PC-9 (cell line): ENCODE measurements at places on chromosomes 2 and 18.

DNA sequence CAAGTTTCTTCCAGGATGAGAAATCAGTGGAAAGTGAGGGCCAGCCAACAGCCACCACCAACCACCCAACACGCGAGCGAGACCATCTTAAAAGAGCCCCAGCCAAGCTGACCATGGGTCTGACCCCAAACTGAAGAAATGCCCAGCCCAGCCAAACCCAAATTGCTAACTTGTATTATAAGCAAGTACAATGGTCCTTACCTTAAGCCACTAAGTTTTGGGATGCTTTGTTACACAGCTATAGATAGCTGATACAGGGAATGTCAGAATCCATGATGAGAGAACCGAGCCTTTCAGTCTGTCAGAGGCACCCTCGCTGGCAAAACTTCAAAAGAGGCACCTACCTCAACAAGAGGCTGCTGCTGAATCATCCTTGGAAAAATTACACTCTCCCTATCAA is 17.0 kb downstream of the STK39 start:
- H3K4me1 ChIP-seq = no peaks in the 10 kb centered on the region
- no peak overlapping the region for H3K27ac ChIP-seq
- H3K4me3 ChIP-seq = no peak overlapping the region
- DNase-seq = no peak
- H3K36me3 ChIP-seq = no peaks in the 10 kb centered on the region

GRCh38 chr2:68182902-68183301 is 25.2 kb downstream of the PNO1 start:
- no peaks in the 10 kb centered on the region for H3K27me3 ChIP-seq
- no peak overlapping the region for H3K4me3 ChIP-seq
- no peaks in the 10 kb centered on the region for H3K4me1 ChIP-seq

- no peak for DNase-seq
- H3K36me3 ChIP-seq = no peaks in the 10 kb centered on the region
- no peaks in the 10 kb centered on the region for H3K27me3 ChIP-seq
- no peak overlapping the region for H3K27ac ChIP-seq
- no peak overlapping the region for H3K4me3 ChIP-seq
- no peaks in the 10 kb centered on the region for H3K4me1 ChIP-seq
These were observed 1809.5 kb upstream of the CELF4 start for GRCh38 chr18:39375066-39375465.

DNA sequence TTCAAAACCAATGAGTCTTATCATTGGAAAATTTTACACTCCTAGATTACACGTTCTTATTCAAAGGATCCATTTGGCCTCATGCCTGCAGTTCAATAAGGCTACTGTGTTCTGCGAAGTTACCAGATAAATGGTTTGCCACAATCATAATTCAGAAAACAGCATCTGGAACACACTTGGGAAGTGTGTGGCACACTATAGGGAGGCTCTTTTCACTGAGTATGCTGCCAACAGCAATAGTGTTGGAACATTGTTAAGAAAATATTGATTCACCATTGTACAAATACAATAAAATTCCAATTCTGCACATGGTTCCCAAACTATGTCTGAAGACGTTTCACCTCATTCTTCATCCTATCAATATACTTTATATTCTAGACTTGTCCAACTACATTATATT is 141.4 kb upstream of the DOK6 start:
- no peaks in the 10 kb centered on the region for H3K36me3 ChIP-seq
- no peak overlapping the region for H3K27ac ChIP-seq
- H3K4me1 ChIP-seq = no peaks in the 10 kb centered on the region
- H3K4me3 ChIP-seq = no peak overlapping the region
- H3K27me3 ChIP-seq = no peaks in the 10 kb centered on the region

- no peaks in the 10 kb centered on the region for H3K4me1 ChIP-seq
- no peaks in the 10 kb centered on the region for H3K36me3 ChIP-seq
- peak; percentile 18 for DNase-seq
- no peaks in the 10 kb centered on the region for H3K27me3 ChIP-seq
- H3K4me3 ChIP-seq = no peak overlapping the region
- no peak overlapping the region for H3K27ac ChIP-seq
These were observed 232.9 kb downstream of the GULP1 start for GRCh38 chr2:188524519-188525113.

DNA sequence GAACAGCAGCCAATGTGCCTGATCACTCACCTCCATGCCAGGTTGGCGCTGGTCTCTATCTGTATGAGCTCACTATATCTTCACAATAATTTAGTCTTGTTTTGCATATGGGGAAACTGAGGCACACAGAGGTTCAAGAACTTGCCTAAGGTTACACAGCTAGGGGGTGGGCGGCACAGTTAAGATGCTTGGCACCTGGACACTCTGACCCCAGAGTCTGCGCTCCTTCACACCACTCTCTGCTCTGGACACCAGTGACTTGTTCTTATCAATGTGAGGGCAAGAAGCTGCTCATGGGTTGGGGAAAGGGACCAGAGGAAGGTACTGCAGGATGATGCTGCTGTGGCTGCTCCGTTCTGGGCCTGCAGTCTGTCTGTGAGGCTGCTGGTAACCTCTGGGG is 27.1 kb downstream of the FBLN7 start:
- H3K36me3 ChIP-seq = no peaks in the 10 kb centered on the region
- DNase-seq = no peak
- H3K27me3 ChIP-seq = no peaks in the 10 kb centered on the region
- H3K4me1 ChIP-seq = no peaks in the 10 kb centered on the region
- no peak overlapping the region for H3K4me3 ChIP-seq

DNA sequence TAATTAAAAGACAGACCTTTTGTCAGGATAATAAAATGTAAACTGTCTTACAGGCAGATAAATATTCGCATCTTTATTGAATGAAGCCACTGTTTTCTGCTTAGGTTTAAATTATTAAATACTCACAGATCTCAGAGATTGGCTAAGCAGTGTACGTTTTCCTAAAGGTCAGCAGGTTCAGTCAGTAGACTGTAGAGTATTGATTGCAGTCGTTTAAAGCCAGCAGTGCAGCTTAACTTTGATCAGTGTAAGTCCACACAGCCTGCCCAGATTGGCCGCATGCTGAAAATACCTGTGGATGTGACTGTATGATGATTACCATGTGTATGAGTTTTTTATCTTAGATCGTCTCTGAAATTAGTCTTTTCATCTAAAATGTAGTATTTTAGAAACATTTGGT is 42.3 kb downstream of the ATP9B start:
- no peaks in the 10 kb centered on the region for H3K27me3 ChIP-seq
- H3K36me3 ChIP-seq = no peaks in the 10 kb centered on the region
- DNase-seq = no peak
- no peak overlapping the region for H3K27ac ChIP-seq
